ENCODE measurements at places on chromosomes 12 and 14.

GRCh38 chr14:96424109-96424989 is 32.4 kb downstream of the AK7 start:
- peak; percentile 25 for DNase-seq

DNA sequence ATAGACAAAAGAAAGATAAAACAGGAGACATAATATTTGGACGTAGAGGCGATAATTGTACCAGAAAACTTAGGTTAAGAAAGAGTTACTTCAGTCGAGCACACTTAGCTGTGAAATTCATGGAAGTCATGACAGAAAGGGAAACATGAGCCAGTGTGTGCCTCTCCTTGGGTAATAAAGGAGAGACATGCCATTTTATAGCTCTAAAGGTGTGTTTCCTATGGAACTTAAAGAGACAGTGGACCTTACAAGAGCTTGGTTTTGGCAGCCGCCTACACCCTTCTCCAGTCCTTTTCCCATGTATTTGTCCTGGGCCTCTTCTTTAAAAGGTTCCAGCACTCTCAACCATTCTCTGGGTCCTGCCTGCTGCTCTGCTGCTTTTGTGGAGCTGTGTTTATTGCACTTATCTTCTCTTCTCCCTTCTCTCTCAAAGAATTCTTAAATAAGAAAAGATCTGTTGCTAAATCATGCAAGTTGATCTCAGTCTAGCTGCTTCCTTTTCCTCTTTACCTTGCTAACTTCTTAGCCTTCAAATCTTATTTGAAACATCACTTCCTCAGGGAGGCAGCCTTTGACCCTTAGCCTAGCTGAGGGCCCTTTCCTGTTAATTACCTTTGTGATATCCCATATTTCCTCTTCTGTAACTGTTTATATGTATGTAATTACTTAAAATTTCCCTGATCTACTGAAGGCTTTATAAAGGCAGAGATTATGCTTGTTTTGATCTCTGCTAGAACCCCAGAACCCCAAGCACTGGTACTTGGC is 81.8 kb upstream of the EVL start:
- no peak for DNase-seq

DNA sequence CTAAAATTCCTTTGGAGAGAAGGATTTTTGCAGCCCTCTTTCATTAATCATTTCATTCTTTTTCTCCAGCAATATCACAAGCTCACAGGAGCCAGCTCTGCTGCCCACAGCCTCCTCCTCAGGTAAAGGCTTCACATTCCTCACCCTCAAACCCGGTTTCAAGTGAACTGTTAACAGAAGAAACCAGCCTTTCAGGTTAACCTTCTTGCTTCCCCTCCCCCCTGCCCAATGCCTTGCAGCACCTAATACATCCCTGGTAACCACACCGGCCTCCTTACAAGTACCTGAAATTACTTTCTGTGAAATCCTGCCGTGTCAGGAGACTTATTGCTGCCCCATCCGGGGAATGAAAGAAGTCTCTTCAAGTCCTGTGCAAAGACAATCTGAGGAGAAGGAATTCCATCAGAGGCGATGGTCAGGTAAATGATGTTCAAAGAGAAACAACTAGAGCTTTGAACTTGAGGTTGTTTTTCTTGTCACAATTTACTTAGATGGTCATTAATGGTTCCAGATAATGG is 111.2 kb downstream of the MYRFL start:
- DNase-seq, result no peak

DNA sequence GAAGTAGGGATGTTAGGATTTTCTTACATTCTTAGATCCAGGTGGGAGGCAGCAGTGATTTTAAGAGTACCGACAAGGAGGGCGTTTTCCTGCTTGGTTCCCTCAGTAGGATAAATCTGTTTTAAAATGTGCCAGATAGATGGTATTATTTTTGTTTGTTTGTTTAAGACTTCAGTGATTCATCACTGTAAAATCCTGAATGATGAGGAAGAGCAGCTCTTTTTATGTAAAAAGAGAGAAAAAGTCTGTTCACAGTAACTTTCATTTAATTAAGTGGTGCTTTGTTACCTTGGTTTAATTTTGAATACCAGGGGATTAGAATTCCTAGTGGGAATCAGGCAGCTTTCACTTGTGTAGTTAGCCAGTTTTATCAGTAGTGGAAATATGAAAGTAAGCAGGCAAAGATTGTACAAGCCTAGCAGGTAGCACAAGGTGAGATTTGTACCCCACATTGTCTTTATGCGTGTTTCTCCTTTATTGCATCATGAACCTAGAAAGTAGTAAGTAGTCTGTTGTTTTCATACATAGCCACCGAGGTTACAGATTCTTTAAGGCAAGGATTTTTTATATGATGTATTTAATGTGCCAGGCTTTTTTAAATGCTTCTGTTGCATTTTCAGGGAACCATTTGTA is 349.6 kb downstream of the CCDC91 start:
- DNase-seq, result no peak

DNA sequence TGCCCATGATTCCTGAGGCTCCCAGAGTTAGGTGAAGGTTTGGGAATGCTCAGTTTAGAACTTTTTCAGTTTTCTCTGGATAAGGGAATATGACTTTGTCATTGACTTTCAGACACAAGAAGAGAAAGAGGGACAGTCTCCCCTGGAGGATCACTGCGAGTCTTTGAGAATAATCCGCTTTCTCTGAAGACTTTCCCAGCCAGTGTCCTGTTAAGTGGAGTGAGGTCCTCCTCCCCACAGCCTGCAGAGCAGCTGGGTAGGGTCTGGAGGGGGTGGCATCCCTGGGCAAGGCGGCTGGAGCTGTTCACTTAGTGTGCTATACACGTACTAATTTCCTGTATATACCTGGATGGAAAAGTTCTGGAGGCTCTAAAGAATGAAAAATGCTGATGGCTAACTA is 8.5 kb upstream of the RAB35 start:
- DNase-seq, result no peak

DNA sequence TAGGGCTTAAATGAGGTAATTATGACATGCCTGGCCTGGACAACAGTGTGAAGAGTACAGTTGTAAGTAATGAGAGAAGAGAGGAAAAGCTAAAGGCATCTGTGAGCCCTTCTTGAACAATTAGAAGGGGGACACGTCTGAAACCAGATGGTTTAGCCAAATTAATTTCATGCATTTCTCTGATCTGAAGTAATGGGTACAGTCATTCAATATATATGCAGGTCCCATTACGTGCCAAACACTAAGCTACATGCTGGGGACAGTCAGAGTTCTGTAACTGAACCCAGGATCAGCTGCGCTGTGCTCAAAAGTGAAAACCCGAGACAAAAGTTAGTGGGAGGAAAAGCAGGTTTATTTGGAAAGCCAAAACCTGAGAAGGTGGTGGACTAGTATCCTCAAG is 207.2 kb upstream of the TMTC1 start:
- DNase-seq, result no peak

- DNase-seq, result no peak
Observed at GRCh38 chr12:110508071-110508586, 6.0 kb downstream of the RAD9B start.

DNA sequence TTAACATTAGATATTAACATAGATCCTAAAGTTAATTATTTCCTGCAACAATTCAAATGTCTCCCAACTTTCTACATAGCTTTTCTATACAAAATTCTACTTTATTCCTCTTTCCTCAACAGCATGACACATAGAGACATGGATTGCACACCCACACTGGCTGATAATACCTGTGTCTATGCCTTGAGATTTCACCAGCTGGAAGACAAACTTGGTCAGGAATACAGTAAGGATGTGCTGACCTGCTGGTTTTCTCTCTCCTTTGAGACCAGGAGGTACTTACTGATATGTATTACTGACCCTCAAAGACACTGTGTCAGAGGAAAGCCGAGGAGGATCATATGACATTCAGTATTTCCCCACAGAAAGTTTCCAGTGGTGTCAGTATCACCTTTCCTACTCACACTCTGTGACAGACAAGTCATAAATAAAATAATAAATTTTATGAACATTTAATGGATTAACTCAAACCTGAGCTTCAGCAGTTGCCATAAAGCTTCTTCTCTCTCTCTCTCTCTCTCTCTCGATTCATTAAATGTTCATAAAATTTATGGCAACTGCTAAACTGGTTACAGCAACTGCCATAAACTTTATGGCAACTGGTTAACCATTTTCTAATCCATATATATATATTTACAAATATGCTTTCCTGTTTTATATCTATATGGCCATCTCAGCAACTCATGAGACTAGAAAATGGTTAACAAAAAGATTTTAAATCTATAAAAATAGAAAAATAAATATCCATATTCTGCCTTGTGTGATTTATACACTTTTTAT is 22.7 kb downstream of the EIF2S3B start:
- DNase-seq, result no peak

- DNase-seq, result no peak
Observed at GRCh38 chr14:55170526-55170925, 20.9 kb downstream of the DLGAP5 start.

- no peak for DNase-seq
Observed at GRCh38 chr14:99644723-99645544, at the start of gene HHIPL1. Gene HHIPL1, plus strand, starts transcription at chr14:99645129. Its CDS starts 79 bp downstream, at chr14:99645208.

GRCh38 chr12:104478396-104479122 is 21.8 kb downstream of the CHST11 start:
- DNase-seq, result no peak

GRCh38 chr12:47014474-47014873 is 64.9 kb upstream of the PCED1B start:
- no peak for DNase-seq

DNA sequence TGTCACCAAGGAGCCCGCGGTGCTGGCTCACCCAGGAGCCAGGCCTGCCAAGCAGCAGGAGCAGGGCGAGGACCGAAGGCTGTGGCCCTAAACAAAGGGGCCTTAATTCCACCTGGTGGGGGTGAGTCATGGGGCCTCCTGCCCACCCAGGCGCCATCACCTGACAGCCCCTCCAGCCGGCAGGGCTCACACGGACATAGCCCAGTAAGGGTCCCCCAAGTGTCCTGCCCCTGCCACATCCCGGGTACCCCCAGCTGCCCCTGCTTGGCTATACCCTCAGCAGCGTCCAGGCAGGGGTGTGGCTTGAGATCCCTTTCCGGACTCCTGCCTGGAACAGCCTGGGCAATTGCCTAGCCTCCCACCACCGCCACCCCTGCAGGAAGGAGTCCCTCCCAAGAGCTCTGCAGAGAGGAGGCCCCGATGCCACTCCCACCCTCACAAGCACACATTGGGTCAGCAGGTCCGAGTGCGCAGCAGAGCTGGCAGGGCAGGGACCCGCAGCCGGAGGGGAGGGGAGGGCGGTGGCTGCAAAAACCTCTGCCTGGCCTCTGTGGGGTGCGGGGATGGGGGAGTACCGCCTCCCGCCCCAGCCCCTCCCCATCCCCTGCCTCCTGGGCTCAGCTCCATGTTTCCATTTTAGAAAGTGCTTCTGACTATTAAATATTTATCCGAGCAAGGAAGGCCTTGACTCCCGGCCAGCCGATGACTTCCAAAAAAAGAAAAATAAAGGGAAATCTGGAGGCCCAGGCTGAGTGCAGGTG is 4.6 kb downstream of the AHNAK2 start:
- no peak for DNase-seq

DNA sequence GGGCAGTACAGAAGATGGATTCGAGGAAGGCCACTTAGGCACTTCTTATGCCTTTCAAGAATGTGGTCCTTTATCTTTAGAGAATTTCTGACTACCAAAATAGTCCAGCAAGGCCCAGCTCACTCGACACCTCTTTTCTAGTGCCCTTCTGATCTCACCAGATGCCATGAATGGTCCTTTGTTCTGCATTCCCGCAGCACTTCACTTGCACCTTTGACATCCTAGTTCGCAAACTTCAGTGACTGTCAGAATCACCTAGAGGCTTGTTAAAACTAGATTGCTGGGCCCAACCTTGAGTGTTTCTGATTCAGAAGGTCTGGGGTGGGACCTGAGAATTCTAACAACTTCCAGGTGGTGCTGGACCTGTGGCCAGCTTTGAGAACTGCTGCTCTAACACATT is 56.7 kb downstream of the PKP2 start:
- DNase-seq, result no peak

DNA sequence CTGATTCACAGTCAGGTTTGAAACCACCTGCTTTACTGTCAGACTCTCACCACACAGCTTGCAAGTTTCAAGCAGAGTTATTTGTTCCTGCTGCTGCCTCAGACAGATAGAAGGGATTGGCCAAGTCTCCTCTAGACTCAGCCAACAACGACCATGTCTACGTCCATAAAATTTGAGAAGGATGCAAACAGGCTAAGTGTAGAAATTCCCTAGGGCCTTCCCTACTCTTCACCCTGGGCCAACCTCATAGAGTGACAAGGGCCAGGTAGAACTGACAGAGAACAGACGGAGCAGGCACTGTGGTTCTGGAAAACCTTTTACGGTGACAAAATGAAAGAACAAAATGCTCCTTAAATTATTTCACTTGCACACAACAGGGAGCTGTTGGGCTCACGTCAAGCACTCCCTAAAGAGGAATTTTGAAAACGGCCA is 39.5 kb downstream of the CLIP1 start:
- DNase-seq, result no peak

- no peak for DNase-seq
Observed at GRCh38 chr12:23472329-23472971, 477.0 kb downstream of the SOX5 start.

DNA sequence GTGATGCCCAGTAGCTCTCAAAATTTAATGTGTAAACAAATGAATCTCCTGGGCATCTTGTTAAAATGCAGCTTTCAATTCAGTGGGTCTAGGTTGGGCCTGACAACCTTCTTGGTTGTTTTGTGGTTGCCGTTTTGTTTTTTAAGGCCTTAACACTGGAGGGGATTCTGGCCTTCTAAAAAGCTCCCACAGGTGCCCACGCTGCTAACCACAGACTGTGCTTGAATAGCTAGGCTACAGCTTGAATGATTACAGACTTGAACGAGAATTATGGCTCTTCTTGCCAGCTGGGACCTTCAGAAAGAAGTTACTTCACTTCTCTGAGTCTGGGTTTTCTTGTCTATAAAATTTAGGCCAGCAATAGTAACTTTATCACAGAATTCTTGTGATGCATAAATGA is 1.3 kb upstream of the FLVCR2 start:
- no peak for DNase-seq

GRCh38 chr12:46005823-46006222 is 15.4 kb upstream of the SCAF11 start:
- no peak for DNase-seq

GRCh38 chr14:51929166-51929565 is 60.2 kb upstream of the RTRAF start:
- DNase-seq, result no peak

DNA sequence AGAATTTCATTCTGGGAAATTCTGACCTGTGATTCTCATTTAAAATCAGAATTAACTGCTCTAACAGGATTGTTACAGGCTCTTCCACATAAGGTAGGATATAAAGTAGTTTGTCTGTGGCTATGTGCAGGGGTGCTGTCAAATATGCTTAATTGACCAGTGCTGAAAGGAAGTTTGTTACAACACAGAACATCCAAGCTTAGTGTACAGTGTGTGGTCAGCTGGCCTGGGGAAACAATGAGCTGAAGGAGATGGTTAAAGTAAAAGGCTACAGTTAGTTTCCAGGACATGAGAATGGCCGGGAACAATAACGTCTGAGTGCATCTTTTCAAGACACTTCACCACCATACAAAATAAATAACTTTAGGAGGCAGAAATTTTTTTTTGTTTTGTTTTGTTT is 68.0 kb downstream of the PKP2 start:
- no peak for DNase-seq
